LHCN-M2 (cell line): ENCODE measurements at places on chromosomes 16 and 17.

- DNase-seq: no peak
Observed at GRCh38 chr17:29045734-29046472, 3.0 kb downstream of the PIPOX start.

DNA sequence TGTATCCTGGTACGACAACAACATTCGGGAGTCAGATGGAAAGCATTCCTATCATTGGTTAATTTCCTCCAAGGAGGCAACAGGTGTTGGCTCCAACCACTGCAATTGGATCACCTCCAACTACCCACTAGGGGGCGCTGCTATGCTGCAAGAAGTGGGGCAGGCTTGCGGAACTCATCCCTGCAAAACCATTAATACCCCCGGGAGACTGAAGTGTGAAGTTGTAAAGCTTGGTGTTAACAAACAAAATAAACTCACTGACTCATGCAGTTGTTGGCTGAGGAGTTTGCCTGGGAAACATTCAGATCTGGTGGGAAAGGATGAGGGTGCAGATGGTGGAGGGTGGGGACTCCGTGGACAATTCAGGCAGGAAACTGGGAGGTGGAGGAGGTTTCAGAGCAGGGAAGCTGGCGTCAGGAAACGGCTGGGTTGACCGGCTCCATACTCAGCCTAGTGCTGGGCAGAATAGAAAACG, 84.9 kb downstream of the HS3ST2 start:
- peak; percentile 76 for DNase-seq

DNA sequence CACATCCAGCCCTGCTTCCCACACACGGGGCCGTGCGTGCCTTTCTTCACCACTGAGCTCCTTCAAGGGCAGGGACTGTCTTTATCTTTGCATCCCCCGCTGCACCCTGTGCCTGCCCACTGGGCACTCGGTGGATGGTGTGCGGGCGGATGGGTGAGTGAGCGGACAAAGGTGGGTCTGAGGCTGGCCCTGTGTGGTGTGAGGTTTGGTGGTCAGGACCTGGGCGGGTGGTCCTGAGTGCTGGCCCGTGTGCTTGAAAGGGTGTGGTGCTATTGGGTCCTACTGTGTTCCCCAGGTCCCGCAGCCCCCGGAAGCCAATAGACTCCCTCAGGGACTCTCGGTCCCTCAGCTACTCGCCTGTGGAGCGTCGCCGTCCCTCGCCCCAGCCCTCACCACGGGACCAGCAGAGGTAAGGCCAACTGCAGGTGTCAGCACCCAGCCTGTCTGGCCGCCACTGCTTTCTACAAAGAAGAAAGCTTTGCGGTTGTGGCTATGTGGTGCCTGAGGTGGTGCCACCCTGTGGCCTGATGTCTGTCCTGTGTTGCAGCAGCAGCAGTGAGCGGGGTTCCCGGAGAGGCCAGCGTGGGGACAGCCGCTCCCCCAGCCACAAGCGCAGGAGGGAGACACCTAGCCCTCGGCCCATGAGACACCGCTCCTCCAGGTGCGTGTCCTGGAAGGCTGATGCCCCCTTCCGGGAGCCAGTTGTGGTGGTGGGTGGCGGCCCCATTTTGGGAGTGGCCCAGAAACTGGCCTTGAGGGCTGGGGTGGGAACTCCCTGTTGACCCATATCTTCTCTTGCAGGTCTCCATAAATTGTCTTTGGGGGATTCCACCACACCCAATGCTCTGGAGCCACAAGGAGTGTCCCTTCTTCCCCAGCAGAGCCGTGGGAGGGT, 6.8 kb downstream of the ELOB start:
- DNase-seq: peak; percentile 24

GRCh38 chr16:30119428-30119827, 3.6 kb downstream of the MAPK3 start:
- DNase-seq: no peak

DNA sequence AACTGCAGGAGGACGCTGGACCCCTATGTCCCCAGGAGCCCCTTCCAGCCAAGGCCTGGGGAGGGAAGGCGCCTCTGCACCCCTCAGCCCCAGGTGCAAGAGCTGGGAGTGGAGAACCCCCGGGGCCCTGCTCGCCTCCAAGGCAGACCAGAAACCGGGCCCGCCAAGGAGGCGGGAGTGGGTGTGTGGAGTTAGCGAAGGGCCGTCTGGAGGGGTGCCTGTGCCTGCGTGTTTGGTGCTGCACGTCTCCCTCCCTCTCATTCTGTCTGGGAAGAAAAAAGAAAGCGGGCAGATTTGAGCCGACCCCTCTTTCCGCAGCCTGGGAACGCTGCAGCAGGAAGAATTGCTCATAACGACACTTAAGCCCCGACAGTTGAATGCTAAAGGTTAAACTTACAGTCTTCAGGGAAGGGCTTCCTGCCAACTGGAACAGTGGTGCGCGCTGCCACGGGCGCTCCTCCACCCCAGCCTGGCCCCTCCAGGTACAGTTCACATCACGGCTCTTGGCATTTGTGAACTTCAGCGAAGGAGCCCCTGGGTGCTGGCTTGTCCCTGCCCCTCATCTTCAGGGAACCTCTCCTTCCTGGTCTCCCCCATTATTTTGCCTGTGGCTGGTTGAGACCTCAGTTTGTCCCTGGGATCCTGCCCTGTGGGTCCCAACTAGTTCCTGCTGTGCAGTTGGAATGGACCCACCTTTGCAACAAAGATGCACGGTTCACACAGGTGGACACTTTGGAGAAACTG, 19.2 kb upstream of the ZFHX3 start:
- no peak for DNase-seq

DNA sequence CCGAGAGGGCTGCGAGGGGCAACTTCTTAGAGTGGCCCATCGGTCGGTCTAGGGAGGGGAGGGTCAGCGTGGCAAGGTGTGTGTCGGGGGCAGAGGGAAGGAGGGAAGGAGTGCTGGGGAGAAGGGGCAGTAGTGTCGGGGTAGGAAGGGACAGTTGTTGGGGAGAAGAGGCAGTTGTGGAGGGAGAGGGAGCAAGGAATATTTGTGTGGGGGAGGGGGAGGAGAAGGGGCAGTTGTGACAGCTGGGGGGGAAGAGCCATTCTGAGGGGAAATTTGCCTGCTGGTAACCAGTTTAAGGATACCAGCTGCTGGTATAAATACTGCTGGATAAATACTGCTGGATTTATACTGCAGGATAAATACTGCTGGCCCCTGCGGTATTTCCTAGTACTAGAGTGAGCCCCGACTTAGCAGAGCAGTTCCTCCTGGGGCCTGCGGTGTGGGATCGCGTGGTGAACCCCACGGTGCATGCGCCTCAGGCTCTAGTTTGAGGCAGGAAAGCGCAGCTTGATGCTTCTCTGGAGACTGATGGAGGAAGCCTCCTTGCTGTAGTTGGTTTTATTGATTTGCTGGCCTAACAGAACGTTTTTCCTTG, 309 bp downstream of the DNAH2 start:
- DNase-seq: peak; percentile 23

GRCh38 chr17:78266771-78267170, 35.3 kb downstream of the TMEM235 start:
- DNase-seq: no peak

DNA sequence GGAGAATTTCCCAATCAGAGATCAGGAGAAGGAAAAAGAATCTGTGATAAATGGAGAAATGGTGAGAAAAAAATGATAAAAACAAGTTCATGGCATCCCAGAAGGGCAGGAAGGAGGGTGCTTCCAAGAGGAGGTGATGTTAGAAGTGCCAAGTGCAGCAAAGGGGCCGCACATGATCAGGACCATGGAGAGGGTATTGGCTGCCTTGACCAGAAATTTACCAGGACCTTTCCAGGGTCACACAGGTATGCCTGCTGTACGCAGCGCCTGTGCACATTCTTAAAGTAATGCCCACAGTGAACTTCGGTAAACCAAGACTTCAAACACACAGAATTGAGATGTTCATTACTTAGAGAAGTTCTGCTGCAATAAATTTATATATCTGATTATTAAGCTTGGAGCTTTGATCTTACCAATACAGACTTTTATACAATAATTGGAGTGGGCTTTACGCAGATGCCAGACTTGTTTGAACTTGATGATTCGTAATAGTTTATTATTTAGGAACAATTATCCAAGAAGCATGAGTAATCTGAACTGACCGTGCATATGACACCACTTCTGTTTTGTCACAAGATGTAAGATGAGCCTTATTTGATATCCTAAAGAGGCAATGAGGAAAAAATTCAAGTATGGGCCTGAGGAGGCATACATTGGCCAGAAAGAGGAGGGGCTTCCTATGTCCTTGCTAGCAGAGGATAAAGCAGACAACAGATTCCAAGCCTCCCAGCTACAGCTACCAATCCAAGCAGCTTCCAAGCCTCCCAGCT, 2.2 kb upstream of the KRT33A start:
- no peak for DNase-seq

DNA sequence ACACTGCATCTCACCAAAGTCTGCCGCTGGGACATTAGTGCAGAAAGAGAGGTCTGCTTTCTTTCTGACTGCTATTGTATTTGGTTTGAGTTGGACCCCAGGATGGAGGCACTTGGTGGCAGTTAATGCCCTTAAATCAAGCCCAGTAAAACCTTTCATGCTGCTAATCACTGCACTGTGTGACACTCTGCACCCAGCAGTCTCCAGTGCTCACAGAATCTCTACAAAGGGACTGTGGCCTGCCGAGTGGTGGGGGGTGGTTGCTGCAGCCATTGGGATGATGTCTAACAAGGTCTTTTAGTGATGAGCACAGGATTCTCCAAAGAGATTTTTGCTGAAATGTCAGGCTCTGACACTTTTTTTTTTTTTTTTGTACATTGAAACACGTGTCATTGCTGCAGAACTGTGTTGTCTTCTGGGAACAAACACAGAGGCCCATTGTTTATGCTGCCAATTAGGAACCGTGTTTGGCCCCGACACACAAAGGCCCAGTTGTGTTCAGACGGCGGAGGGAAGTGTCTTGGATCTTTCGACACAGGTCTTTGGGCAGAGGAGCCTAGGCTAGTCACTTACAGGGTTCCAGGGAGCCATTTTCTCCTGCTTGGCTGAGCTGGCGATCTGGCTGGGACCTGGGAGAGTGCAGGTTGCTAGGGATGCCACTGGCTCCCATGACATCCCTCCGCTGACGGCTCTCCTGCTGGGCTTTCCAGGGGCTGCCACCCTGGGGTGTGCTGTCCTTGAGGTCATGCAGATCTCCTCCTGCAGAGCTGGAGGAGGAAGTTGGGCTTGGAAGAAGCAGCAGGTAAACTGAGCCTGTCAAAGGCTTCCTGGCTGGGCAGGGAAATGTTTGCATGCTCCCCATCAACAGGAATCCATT, 16.2 kb upstream of the TNRC6C start:
- no peak for DNase-seq
